PC-9 (cell line): ENCODE measurements at places on chromosomes 12 and 14.

DNA sequence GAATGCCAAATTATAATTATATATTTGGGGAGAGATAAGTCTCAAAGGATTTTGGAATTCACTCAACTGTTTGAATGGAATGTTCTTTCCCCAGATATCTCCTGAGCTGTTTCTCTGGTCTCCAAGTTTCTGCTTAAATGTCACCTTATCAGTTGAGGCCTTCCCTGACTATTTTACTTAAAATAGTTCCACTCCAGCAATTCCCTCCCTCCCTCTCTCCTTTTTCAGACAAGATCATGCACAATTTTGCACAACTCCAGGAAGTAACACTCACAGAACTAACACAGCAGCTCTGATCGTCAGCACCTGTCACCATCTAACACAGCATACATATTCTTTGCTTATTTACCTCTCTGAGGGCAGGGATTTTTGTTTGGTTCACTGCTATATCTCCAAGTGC lies 12.5 kb downstream of the BTG1 start:
- DNase-seq: no peak

GRCh38 chr12:104303538-104304151 lies at the start of gene EID3:
EID3 (plus strand) TSS chr12:104303739; CDS start chr12:104303935, 196 bp downstream.
- peak; percentile 71 for DNase-seq

- no peak for DNase-seq
These were observed 834 bp downstream of the COCH start for GRCh38 chr14:30874999-30875787.

- no peak for DNase-seq
These were observed 17.2 kb upstream of the ELK3 start for GRCh38 chr12:96177013-96177412.

DNA sequence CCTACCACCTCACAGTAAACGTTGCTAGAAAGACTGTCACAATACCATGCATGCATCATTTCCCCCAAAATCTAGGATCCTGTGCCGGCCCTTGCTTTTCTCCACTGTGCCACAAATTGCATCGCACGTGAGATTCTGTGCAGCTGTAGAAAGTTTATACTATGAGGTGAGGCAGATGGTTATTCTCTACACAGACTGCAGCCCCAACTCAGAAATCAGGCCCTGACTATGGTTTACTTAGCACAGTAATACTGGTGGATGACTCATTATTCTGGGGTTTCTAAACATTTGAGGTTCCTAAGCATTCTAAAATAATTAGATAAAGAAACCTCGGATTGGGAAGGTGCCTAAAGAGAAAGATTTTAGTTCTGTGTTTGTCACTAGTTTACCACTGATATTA lies 163.8 kb upstream of the CCDC198 start:
- no peak for DNase-seq
